Nephron progenitor cell (in vitro differentiated cells): ENCODE measurements at places on chromosomes 11 and 22.

- no peak overlapping the region for H3K27ac ChIP-seq
- no peak for DNase-seq
- no peaks in the 10 kb centered on the region for H3K27me3 ChIP-seq
- H3K4me1 ChIP-seq: no peaks in the 10 kb centered on the region
- no peaks in the 10 kb centered on the region for H3K36me3 ChIP-seq
These were observed 209.6 kb upstream of the DDI1 start for GRCh38 chr11:103826856-103827255.

DNA sequence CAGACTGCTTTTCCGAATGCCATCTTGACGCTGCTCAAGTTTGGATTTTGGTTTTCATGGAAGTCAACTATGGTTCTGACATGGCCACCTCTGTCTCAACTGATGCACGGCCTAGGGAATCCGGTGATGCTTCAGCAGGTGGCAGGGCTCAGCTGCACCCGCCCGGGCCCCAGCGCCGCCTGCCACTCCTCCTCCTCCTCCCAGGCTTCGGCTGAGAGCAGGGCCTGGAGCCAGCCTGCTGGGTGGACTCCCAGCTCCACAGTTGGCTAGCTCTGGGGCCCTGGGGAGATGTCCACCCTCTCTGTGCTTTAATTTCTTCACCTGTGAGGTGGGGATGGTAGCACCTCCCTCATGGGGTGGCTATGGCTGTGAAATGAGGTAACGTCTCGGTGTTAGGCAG is 20.3 kb upstream of the NFAM1 start:
- H3K27ac ChIP-seq: no peak overlapping the region
- H3K36me3 ChIP-seq: no peaks in the 10 kb centered on the region
- no peak overlapping the region for H3K4me3 ChIP-seq

- DNase-seq: no peak
- no peak overlapping the region for H3K4me3 ChIP-seq
- H3K27ac ChIP-seq: no peak overlapping the region
- H3K4me1 ChIP-seq: peaks cover 50% of the 10 kb centered on the region
These were observed 997 bp upstream of the CDHR5 start for GRCh38 chr11:625636-626268.

- H3K4me1 ChIP-seq: peaks cover 67% of the 10 kb centered on the region
- peaks cover 31% of the 10 kb centered on the region for H3K36me3 ChIP-seq
- H3K4me3 ChIP-seq: no peak overlapping the region
- H3K27me3 ChIP-seq: peaks cover 1% of the 10 kb centered on the region
These were observed 84.5 kb downstream of the BCR start for GRCh38 chr22:23264610-23265367.

GRCh38 chr22:39383841-39384625 is 15.5 kb upstream of the TAB1 start:
- DNase-seq: no peak
- peaks cover 33% of the 10 kb centered on the region for H3K27me3 ChIP-seq
- H3K27ac ChIP-seq: no peak overlapping the region
- peaks cover 4% of the 10 kb centered on the region for H3K36me3 ChIP-seq

- DNase-seq: no peak
- no peak overlapping the region for H3K27ac ChIP-seq
- H3K36me3 ChIP-seq: no peaks in the 10 kb centered on the region
- peaks cover 13% of the 10 kb centered on the region for H3K27me3 ChIP-seq
These were observed 53.2 kb downstream of the RPUSD4 start for GRCh38 chr11:126158054-126158791.

DNA sequence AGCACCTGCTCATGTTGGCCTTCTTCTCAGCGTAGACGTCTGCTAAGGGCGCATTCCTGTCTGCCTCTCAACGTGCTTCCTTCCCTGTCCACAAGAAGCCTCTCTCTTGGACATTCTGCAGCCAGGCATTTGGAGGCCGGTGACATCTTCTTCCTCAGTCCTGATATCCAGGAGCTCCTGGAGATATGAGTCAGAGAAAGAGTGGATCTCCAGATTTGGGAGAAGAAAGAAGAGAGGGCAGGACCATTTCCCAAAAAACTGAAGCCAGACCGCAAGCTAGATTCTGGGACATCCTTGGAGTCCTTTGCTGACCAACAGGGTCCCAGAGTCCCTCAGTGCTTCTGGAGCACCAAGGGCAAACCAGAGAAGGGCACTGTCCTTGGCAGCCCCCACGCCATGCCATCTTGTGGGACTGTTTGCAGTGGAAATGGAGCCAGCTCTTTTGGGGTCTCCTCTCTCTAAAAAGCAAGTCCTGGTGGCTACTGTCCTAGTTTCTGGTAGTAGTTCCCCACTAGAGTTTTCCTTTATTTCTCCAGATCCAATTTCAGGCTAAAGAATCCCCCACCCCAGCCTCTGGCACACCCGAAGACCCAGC is 36.1 kb upstream of the SYT13 start:
- no peak for DNase-seq
- no peak overlapping the region for H3K4me3 ChIP-seq
- no peaks in the 10 kb centered on the region for H3K4me1 ChIP-seq

- H3K27ac ChIP-seq: no peak overlapping the region
- no peak for DNase-seq
- no peaks in the 10 kb centered on the region for H3K4me1 ChIP-seq
These were observed 76.9 kb downstream of the DKK3 start for GRCh38 chr11:11931461-11932055.

- DNase-seq: no peak
- no peak overlapping the region for H3K27ac ChIP-seq
- no peaks in the 10 kb centered on the region for H3K27me3 ChIP-seq
- no peaks in the 10 kb centered on the region for H3K36me3 ChIP-seq
- no peak overlapping the region for H3K4me3 ChIP-seq
- no peaks in the 10 kb centered on the region for H3K4me1 ChIP-seq
These were observed 574.7 kb downstream of the TBC1D22A start for GRCh38 chr22:47337161-47337621.

- H3K27ac ChIP-seq: no peak overlapping the region
- no peak for DNase-seq
- no peaks in the 10 kb centered on the region for H3K4me1 ChIP-seq
- no peaks in the 10 kb centered on the region for H3K36me3 ChIP-seq
- peaks cover 30% of the 10 kb centered on the region for H3K27me3 ChIP-seq
These were observed 5.0 kb upstream of the KCNJ11 start for GRCh38 chr11:17393472-17393871.

DNA sequence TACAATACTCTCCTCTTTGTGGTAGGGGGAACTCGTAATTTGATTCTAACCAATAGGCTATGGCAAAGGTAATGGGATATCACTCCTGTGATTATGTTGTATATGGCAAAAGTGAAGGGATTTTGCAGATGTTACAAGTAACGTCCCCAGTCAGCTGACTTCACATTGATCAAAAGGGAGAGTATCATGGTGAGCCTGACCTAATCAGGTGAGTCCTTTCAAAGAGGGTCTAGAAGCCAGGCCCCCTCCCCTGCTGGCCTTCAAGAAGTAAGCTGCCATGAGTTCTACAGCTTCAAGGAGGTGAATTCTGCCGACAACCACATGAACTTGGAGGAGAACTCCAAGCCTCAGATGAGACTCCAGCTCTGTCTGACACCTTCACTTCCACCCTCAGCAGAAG is 20.0 kb downstream of the TBRG1 start:
- DNase-seq: no peak
- no peak overlapping the region for H3K4me3 ChIP-seq
- H3K4me1 ChIP-seq: peaks cover 5% of the 10 kb centered on the region
- H3K36me3 ChIP-seq: peaks cover 10% of the 10 kb centered on the region
- H3K27me3 ChIP-seq: peaks cover 11% of the 10 kb centered on the region

DNA sequence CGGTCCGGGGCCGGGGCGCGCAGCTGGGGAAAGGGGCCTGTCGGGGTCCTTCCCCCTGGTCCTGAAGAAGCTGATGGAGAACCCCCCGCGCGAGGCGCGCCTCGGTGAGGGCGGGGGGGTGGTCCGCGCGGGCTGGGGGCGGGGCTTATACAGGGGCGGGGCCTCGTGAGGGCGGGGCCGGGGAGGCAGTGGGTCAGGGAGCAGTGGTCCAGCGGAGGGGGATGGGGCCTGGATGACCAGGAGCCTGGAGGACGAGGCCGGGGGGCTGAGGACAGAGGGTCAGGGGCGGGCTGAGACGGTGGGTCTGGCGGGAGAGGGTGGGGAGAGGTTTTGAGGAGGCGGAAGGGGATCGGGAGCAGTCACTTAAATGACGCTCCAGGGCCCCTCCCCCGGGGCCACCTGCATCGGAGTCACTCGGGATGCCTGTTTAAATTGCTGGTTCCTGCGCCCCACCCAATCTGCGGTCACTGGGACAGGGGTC is 396 bp downstream of the TEF start:
- no peak overlapping the region for H3K27ac ChIP-seq
- H3K36me3 ChIP-seq: no peaks in the 10 kb centered on the region
- H3K4me3 ChIP-seq: peak overlapping the region; percentile 81

- H3K27ac ChIP-seq: no peak overlapping the region
- H3K4me3 ChIP-seq: no peak overlapping the region
- no peaks in the 10 kb centered on the region for H3K36me3 ChIP-seq
- H3K27me3 ChIP-seq: no peaks in the 10 kb centered on the region
These were observed 2.9 kb downstream of the ALDH3B1 start for GRCh38 chr11:68012843-68013610.

GRCh38 chr11:125873881-125874555 is 13.4 kb upstream of the HYLS1 start:
- peaks cover 6% of the 10 kb centered on the region for H3K4me1 ChIP-seq
- DNase-seq: no peak
- H3K4me3 ChIP-seq: peak overlapping the region; percentile 56
- peaks cover 24% of the 10 kb centered on the region for H3K27me3 ChIP-seq
- no peak overlapping the region for H3K27ac ChIP-seq

GRCh38 chr11:67006029-67006884 is 16.7 kb upstream of the SYT12 start:
- no peaks in the 10 kb centered on the region for H3K36me3 ChIP-seq
- H3K27ac ChIP-seq: no peak overlapping the region
- H3K4me1 ChIP-seq: peaks cover 32% of the 10 kb centered on the region

DNA sequence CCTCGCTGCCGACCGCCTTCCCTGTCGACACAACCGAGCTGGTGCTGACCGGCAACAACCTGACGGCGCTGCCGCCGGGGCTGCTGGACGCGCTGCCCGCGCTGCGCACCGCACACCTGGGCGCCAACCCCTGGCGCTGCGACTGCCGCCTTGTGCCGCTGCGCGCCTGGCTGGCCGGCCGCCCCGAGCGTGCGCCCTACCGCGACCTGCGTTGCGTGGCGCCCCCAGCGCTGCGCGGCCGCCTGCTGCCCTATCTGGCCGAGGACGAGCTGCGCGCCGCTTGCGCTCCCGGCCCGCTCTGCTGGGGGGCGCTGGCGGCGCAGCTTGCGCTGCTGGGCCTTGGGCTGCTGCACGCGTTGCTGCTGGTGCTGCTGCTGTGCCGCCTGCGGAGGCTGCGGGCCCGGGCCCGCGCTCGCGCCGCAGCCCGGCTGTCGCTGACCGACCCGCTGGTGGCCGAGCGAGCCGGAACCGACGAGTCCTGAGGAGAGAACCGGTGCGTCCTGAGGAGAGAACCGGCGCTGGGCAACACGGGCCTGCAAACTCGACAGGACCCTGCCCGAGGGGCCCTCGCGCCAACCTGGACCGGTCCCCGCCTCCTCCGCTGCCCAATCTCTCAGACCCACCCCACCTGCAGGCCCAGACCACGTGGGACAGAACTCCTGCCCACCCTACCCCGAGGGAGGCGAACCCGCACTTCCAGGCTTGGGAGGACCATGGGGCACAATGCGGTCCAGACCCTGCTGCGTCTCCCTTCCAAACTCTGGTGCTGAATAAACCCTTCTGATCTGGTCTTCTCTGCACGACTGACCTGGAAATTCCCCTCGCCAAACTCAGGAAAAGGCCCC is 866 bp downstream of the GP1BB start:
- H3K27ac ChIP-seq: no peak overlapping the region
- peak; percentile 78 for DNase-seq
- H3K4me3 ChIP-seq: peak overlapping the region; percentile 74
- H3K36me3 ChIP-seq: peaks cover 13% of the 10 kb centered on the region
- peaks cover 24% of the 10 kb centered on the region for H3K4me1 ChIP-seq

GRCh38 chr11:76495019-76495418 is 50.2 kb downstream of the EMSY start:
- H3K27ac ChIP-seq: peak overlapping the region; percentile 45
- DNase-seq: no peak
- H3K36me3 ChIP-seq: peaks cover 78% of the 10 kb centered on the region
- no peak overlapping the region for H3K4me3 ChIP-seq
- no peaks in the 10 kb centered on the region for H3K4me1 ChIP-seq

GRCh38 chr22:29205594-29206371 is at the start of gene EMID1:
Gene EMID1 (plus strand): TSS chr22:29205896. CDS start chr22:29206039, 143 bp downstream.
- H3K4me3 ChIP-seq: peak within 1 kb of the TSS; percentile 93
- DNase-seq: peak; percentile 75
- H3K27ac ChIP-seq: no peak within 1 kb of the TSS
- no peaks in the 10 kb centered on the region for H3K36me3 ChIP-seq

GRCh38 chr11:60953781-60954180 is 1.8 kb upstream of the SLC15A3 start:
- peak overlapping the region; percentile 21 for H3K27ac ChIP-seq
- peaks cover 41% of the 10 kb centered on the region for H3K4me1 ChIP-seq
- no peaks in the 10 kb centered on the region for H3K36me3 ChIP-seq
- no peak for DNase-seq
- H3K4me3 ChIP-seq: no peak overlapping the region

DNA sequence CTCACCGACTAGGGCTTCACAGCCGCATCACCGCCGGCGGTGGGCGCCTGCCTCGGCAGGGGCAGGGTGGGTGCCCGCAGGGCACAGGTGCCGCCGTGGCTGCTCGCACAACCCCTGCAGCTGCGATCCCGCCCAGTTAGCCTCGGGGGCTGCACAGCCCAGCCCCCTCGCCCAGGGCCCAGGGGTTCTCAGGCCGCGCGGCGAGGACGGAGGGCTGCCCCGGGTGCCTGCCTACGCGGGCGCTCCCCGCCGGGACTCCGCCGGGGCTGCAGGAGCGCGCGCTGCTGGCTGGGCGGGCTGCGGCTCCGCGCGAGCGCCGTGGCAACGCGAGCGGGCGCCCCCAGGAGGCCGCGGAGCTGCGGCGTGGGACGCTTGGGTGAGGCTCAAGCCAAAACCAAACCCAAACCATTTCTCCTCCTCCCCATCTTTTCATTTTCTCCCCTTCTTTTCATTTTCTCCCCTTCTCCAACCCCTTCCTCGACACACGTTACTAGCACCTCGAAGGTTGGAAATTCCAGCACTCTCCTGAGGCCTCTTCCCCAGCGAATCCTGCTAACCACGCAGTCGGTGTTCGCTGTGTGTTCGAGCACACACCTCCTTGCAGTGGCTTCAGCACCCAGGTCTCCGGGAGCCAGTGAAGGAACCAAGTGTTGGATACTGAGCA is at the start of gene MICAL3:
Gene MICAL3 (minus strand): TSS at position 286 of the 664 bp plus-strand sequence. CDS start 117,749 bp downstream, outside the sequence.
- H3K36me3 ChIP-seq: no peaks in the 10 kb centered on the region
- H3K4me1 ChIP-seq: peaks cover 19% of the 10 kb centered on the region
- H3K27ac ChIP-seq: no peak within 1 kb of the TSS
- peak within 1 kb of the TSS; percentile 92 for H3K4me3 ChIP-seq
- peak; percentile 80 for DNase-seq

DNA sequence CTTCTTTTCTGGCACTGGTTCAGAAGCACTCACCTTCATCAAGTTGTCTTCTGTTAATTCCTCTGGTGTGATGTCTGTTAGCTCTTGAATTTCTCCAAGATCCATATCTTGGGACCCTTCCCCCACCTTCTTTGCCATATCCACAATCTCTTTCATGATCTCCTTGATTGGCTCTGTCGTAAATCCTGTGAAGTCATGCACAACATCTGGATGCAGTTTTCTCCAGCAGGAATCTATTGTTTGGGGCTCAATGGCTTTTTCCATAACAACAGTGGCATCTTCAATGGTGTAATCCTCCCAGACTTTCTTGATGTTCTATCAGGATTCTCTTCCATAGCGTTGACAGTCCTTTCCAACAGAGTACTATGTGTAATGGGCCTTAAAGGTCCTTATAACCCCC is 96.9 kb downstream of the CSTPP1 start:
- H3K36me3 ChIP-seq: peaks cover 26% of the 10 kb centered on the region
- H3K4me1 ChIP-seq: peaks cover 9% of the 10 kb centered on the region
- DNase-seq: no peak
- H3K27me3 ChIP-seq: no peaks in the 10 kb centered on the region

GRCh38 chr22:37930270-37930951 is 23.0 kb downstream of the C22orf23 start:
- no peak overlapping the region for H3K4me3 ChIP-seq
- no peak overlapping the region for H3K27ac ChIP-seq
- peaks cover 17% of the 10 kb centered on the region for H3K36me3 ChIP-seq
- no peaks in the 10 kb centered on the region for H3K27me3 ChIP-seq
- no peak for DNase-seq
